ENCODE measurements at places on chromosomes 16 and 17. TPM values are rescaled to one million over a fixed set of nuclear protein-coding genes. Genes with fewer than 3 reads are reported as not detected.
A peak's percentile ranks its signal among the peaks of the same experiment; 100 is the strongest.

The KCTD19 gene
- total RNA-seq = 1.1 TPM

The KRTAP2-1 gene
- not detected for total RNA-seq

The KRT33B gene
- total RNA-seq = not detected

GRCh38 chr16:68093816-68094613 is 8.8 kb downstream of the NFATC3 start:
- DNase-seq = no peak

DNA sequence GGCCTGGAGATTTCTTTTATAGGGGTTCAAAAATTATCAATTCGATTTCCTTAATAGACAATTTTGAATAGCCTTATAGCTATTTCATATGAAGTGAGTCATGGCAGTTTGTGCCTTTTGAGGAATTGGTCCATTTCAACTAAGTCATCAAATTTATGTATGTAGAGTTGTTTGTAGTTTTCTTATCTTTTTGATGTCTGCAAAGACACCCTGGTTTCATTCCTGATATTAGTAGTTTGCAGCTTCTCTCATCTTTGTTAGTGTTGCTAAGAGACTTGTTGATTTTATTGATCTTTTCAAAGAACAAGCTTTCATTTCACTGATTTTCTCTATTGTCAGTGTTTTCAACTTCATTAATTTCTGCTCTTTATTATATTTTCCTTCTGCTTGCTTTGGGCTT is 44.2 kb downstream of the N4BP1 start:
- no peak for DNase-seq

The WIPF2 gene
- 28.7 TPM for total RNA-seq

The CLEC18A gene
- total RNA-seq = 3.1 TPM

The SLC16A11 gene
- total RNA-seq = not detected

- no peak for DNase-seq
These were observed 63.8 kb downstream of the RAP1GAP2 start for GRCh38 chr17:2860045-2860444.

DNA sequence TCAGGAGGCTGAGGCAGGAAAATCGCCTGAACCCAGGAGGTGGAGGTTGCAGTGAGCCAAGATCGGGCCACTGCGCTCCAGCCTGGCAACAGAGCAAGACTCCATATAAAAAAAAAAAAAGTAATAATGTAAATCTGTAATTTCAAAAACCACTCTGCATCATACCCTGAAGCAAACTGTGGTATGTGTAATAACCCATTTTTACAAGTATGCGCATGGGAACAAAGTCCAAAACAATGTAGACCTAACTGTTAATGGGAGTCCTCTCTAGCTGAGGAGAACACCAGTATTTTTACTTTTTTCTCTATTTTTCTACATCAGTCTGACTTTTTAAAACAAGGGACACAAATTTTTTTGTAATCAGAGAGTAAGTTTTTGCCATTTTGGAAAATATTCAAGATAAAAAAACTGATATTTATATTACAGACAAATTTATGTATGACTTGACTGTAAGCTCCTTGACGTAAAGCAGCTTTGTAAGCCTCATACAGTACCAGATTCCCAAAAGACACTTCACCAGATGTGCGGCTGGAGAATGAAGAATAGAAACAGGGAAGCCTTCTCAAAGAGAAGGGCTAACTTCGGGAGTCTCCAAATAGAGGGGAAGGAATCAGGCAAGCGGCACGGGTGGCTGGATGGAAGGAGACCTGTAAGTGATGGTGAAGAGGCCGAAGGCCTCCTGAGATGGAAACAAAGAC is 25.7 kb downstream of the CMTM4 start:
- no peak for DNase-seq

The KRTAP4-1 gene
- total RNA-seq = not detected

The TBC1D3 gene
- total RNA-seq = not detected

The TBX6 gene
- 1.2 TPM for total RNA-seq

- DNase-seq = no peak
These were observed 33.6 kb upstream of the MED9 start for GRCh38 chr17:17443173-17443572.

DNA sequence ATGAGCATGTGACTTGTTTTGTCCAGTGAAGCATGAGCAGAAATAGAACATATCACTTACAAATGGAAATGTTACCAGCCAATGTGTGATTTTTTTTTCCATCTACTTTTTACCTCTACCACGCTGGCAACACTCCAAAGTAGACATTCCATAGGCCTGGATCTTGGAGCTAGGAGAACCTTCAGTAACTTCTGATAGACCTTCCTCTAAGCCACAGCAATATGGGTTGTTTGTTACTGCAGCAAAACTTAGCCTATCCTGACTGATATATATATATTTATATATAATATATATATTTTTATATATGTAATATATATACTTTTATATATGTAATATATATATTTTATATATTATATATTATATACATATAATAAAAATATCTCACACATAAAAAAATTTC is 284.4 kb upstream of the XYLT1 start:
- no peak for DNase-seq

The CHAD gene
- total RNA-seq = 0.27 TPM

The ITGA2B gene
- 7.3 TPM for total RNA-seq

DNA sequence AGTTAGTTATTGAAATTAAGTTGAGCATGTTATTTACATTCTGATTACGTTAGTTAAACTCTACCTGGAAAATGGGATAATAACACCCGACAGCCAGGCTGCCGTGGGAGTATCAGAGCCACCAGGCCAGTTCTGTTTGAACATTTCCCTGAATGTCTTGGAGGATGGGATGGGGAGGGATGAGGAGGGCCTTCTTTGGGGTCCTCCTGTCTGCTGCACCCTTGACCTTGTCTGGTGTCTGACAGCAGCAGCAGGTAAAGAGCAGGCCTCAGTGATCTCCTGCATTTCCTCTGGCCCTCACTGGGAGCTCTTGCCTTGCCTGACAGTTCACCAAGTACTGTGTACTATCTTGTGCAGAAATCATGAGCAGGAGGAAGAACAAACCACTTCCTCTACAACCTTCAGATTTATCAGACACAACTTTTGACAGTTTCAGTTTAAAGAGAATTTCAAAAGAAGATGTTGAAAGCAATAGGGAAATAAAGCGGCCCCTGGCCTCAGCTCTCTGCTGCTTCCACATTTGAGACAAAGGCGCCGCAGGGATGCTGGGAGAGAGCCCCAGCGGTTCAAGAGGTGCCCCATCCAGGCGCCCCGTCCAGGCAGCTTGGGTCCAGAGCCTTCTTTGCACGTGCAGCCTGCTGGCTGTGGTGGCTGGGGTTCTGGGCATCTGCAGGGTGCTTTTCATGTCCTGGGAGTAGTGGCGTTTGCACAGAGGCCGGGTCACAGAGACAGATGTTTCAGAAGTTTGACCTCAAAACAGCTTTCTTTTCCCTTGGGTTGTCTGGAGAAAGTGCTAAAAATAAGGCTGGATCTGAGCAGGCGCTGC is 25.3 kb downstream of the CMIP start:
- DNase-seq = no peak

DNA sequence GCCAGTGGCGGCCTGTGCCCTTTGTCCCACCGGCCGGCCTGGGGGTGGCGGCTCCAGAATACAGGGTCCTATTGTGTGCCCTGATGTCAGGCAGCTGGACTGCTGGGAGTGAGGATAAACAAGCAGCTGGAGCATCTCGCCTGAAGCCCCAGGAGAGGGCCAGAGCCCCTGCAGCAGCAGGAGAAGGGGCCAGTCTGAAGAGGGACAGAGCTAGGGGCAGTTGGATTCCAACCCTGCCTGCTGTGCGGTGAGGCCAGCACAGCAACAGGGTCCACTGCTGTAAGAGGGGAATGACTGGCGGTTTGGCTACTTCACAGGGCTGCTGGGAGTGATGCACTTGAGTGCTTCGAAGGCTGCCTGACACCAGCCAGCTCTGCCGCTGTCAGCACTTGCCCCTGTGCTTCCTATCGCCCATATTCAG is 25.0 kb downstream of the RAB11FIP4 start:
- DNase-seq = peak; percentile 61

- DNase-seq = no peak
These were observed 14.7 kb downstream of the LRRC75A start for GRCh38 chr17:16477255-16477654.

GRCh38 chr17:76497979-76498875 is 3.0 kb downstream of the RHBDF2 start:
- peak; percentile 41 for DNase-seq

DNA sequence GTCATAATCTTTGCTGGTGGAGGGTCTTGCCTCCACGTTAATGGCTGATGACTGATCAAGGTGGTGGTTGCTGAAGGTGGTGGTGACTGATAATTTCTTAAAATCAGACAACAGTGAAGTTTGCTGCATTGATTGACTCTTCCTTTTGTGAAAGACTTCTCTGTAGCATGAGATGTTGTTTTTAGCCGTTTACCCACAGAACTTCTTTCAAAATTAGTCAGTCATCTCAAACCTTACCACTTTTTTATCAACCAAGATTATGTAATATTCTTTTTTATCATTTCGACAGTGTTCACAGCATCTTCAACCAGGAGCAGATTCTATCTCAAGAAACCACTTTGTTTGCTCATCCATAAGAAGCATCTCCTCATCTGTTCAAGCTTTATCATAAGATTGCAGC is 5.9 kb downstream of the UQCRC2 start:
- DNase-seq = no peak

Data from neural crest cell (in vitro differentiated cells).